ENCODE measurements at places on chromosomes 2 and 18.

DNA sequence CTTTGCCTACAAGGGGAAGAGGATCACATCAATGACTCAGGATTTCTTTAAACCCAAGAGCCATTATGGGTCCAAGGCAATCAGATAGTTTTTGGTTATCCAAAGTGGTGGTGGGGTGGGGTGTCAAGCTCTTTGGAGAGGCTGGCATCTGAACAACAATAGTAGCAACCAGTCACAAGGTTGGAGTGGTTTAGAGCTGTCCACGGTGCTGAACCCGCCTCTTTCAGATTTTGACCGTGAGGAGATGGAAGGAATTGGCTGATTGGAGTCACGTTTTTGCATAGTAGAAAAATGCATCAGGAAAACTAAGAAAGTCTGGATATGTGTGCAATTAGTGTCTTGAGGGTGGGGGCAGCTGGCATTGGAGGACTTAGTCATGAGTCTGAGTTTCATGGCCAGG, 159.9 kb downstream of the LOXHD1 start:
- no peak for DNase-seq

GRCh38 chr18:3758531-3758930, 308.6 kb downstream of the TGIF1 start:
- no peak for DNase-seq

- no peak for DNase-seq
Measured at GRCh38 chr2:218230882-218231281, 13.9 kb downstream of the ARPC2 start.

GRCh38 chr2:187093771-187094412, 244.9 kb upstream of the ZSWIM2 start:
- no peak for DNase-seq

GRCh38 chr2:71692621-71693277, 239.4 kb downstream of the DYSF start:
- DNase-seq, result no peak

DNA sequence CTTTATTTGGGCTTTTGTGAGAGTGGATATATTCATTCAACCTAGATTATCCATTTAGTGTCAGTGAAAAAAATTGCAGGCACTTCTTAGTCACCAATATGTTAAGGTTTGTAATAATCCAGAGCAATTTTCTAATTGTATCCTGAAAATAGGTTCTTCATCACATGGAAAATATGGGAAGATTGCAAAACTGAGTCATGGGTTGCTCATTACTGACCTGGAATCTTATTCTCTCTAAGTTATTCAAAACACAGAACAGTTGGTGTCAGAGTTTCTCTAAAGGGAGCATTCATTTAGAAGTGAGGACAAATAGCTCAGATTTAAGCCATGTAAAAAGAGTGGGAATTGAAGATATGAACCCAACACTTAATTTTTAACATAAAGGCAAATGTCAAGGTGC, 181.3 kb downstream of the IKZF2 start:
- peak; percentile 64 for DNase-seq

- peak; percentile 73 for DNase-seq
Measured at GRCh38 chr2:105517814-105518705, 119.2 kb upstream of the FHL2 start.

GRCh38 chr2:172375251-172375650, 52.1 kb upstream of the ITGA6 start:
- no peak for DNase-seq

DNA sequence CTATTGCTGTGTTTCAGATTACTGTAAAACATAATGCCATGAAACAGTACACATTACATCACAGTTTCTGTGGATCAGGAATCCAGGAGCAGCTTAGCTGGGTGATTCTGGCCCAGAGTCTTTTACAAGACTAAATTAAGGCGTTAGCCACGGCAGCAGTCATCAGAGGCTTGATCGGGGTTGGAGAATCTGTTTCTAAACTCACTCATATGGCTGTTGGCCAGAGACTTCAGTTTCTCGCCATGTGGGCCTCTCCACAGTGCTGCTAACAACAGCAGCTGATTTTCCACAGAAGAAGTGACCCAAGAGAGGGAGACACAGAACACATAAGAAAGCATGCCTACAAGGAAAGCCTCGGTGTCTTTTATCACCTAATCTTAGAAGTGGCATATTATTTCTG, 89.2 kb upstream of the MYO3B start:
- no peak for DNase-seq

- no peak for DNase-seq
Measured at GRCh38 chr2:128809259-128809636, 490.6 kb upstream of the HS6ST1 start.

GRCh38 chr18:58847383-58848071, 17.1 kb upstream of the ZNF532 start:
- DNase-seq, result no peak

GRCh38 chr2:201093573-201093972, 21.8 kb downstream of the NDUFB3 start:
- peak; percentile 35 for DNase-seq

DNA sequence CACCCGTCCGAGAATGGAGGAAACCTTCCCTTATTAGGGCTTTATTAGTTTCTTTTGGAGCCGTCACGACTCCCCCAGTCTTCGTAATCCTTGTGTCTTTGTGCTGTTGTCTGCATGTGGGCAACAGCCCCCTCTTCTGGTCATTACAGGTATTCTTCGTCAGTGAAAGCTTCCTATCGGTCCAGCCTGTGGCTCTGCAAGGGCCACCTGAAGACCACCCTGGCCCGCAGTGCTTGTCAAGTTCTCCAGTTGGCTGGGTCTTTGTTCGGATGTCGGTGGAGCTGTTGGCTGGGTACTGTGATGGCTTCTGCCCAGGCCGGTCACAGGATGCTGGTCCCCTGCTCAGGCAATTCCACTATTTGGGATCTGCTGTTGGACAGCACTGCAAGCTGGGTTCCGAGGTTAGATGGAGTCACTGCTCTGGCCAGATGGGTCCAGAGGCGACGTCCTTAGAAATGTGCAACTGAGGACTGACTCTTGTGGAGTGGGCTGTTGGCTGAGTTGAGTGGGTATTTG, 19.2 kb downstream of the E2F6 start:
- no peak for DNase-seq
